ENCODE measurements at places on chromosomes 6 and 20.

DNA sequence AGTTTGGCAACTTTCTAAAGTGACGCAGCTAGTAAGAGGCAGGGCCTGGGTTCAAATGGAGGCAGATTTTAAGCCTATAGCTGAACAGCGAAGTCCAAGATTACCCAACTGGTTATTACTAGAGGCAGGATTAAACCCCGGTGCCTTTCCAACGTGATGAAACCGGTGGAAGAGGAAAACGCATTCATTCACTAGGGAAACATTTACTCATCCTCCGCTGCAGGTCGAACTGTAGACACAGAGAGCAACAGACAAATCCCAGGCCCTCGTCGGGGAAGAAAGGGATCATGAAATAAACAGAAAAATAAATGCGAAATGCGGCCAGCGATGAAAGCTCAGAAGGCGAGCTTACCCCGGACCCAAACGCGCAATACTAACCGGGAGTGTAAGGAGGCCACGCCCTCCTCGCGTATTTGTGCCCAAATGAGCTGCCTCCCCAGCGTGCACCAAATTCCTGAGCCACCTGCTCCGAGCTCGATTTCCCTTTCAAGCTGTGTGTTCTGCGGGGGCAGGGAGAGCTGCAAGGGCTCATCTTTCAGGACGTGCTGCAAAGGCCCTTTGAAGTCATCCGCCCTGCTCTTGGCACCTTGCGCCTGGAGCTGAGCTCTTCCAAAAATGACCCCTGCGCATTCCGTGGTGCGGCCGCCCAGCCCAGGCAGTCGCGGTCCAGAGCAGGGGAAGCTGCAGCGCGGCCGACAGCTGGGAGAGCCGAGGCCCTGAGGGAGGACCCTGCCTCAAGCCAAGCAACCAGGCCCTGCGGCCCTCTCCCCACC, 46.9 kb downstream of the PDYN start:
- DNase-seq, result no peak

DNA sequence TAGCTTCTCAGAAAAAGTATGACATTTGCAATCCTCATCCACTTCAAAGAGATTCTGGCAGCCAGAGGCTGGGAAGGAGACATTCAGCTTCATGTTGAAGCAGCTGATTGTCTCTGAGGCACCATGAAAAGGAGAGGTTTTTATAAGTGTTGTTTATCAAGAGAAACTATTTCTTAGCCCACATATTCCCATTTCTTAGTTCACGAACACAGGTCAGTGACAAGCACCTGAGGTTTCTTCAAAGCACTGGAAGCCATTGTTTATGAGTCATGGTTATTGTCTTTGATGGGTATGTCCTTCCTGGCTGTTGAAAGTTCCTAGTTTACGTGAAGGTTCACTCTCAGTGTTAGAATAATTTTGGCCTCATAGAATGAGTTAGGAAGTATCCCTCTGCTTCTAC, 3.0 kb upstream of the DDX43 start:
- DNase-seq, result no peak

DNA sequence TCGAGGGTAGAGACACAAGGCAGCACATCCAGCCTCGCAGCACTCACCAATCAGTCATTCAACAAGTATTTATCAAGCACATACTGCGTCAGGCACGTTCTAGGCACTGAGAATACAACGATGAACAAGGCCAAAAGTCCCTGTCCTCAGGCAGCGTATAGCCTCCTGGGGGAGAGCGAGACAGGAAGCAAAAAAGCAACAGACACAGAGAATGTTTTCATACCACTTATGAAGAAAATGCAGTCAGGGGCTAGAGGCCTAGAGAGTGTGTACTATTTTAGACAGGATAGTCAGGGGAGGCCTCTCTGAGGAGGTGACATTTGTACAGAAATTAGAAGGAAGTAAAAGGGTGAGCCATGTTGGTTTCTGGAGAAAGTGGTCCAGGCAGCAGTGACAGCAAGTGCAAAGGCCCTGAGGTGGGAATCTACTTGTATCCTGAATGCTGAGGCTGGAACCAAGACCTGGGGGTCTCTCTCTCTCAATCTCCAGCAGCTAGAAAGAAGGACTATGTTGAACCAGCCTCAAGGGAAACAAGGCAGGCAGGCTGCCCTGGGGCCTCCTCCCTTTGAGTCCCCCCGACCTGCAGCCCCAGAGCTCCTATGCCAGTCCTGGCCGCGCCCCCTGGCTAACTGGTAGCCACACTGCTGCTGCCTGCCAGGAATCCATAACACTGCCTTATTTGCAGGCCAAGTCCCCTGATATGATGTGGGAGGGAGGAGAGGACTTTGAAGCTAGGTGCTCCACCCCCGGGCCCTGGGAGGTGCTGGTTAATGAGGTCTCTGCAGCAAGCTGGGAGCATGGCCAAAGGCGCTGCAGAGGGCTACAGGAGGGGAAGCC, 151.2 kb downstream of the GRM4 start:
- no peak for DNase-seq

- DNase-seq, result no peak
Measured at GRCh38 chr20:18056174-18057100, 1.3 kb downstream of the OVOL2 start.

- DNase-seq, result no peak
Measured at GRCh38 chr20:51042657-51043247, 19.8 kb upstream of the KCNG1 start.

DNA sequence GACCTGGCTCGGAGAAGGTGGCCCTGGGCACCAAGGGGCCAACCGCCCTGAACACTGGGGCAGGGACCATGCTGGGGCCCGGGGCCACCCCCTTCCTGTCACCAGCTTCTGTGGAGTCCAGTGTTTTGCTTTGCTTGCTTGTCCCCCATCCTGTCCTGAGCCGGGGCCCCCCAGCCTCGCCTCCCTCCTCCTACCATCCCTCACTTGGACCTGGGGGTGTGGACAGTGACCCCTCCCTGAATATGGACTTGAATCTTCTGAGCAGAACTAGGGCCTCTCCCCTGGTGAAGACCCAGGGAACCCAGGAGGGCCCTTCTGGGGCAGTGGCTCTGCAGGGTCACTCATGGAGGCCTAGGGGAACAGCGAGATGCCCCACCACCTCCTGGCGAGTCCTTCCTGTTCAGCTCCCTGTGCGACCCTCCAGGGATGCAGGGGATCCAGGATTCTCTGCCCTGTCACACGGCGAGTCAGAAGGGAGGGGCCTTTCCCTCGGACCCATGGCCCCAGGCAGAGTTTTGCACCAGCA, 41.6 kb downstream of the VSTM2L start:
- no peak for DNase-seq

DNA sequence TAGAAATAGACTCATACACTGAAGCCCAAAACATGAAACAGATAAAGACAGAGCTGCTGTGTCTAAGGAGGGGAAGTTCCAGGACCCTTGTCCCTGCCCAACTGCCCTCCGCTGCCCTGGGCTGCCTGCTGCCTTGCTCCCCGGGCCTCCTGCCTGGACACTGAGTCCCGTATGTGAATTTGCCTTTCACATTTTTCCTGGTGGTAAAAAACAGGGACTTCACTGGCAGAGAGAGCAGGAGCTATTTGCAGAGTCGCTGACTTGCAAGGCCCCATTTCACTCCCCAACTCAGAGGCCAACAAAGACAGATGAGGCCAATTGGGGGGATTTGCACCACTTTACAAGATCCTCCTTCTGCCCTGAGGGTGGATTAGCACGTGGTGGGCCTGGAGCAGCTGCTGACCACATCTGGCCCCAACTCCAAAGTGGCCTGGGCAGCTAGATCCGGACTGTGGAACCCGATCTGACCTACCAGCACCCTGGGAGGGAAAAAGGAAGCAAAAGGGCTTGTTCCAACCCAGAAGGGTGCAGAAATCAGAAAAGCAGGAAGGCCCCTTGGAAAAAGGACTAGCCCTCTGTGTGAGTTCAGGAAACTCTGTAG, 61.4 kb downstream of the NOL4L start:
- no peak for DNase-seq

- DNase-seq, result no peak
Measured at GRCh38 chr6:91877994-91878393, 1291.1 kb upstream of the MAP3K7 start.

DNA sequence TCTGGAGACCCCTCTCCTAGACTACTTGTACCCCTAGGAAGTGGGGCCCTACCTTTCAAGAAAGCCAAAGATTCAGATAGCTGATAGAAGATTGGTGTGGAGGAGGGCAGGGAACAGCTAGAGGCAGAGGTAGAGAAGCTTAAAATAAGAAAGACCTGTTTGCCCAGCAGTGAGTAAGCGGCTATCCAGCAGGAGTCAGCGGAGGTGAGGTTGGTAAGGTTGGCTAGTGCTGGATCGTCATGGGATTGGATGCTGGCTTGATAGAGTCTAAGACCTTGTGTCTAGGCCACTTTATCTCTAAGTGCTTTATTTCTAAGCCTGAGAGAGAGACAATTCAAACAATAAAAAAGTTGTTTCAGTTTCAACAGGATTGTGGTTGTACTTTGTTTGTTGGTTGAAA, 19.1 kb downstream of the ANKS1A start:
- DNase-seq, result no peak

DNA sequence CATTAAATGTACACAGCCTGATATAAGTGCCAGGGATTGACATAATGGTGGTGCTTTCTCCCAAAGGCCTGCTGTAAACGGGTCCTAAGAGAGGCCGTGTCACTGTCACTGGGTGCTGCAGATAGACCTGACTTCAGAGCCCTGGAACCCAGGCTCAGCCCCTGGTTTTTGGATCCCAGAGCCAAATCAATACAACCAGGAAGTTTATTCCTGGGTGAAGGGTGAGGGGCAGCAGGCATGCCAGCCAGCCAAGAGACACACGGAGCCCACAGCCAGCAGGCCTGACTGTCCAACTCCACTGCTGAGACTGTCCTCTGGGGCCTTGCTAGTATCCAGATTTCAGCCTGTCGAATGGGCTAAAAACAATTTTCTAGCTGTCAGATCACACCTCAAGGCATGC, 12.8 kb upstream of the ARMC12 start:
- DNase-seq, result no peak

DNA sequence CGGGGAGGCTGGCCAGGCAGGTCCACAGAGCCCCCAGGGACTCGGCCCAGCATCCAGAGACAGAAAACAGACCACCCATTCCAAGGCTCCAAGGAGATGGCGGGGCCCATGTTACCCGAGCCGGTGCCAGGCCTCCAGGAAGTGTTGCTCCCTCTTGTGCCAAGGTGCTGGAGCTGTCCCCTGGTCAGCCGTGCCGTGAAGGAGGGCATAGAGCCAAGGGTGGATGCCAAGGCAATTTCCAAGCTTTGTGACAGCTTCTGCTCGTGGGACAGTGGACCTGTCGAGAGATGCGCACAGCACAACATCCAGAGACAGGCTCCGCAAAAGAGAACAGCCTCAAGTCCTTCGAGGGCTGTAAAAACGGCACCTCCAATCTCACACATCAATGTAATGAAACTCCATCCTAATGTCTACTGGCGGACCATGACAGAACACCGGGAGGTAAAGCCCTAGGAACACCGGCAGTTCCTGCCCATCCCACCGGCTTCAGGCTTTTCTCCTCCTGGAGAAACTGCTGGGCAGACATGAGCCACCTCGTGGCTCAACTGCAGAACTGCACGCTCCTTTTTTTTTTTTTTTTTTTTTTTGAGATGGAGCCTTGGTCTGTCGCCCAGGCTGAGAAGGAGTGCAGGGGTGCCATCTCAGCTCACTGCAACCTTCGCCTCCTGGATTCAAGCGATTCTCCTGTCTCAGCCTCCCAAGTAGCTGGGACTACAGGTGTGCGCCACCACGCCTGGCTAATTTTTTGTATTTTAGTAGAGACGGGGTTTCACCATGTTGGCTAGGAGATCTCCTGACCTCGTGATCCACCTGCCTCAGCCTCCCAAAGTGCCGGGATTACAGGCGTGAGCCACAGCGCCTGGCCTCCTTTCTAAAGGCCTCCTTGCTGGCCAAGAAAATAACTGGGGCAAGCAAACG, 30.9 kb upstream of the AVP start:
- peak; percentile 73 for DNase-seq

- DNase-seq, result no peak
Measured at GRCh38 chr6:84707171-84707570, 57.2 kb downstream of the TBX18 start.

DNA sequence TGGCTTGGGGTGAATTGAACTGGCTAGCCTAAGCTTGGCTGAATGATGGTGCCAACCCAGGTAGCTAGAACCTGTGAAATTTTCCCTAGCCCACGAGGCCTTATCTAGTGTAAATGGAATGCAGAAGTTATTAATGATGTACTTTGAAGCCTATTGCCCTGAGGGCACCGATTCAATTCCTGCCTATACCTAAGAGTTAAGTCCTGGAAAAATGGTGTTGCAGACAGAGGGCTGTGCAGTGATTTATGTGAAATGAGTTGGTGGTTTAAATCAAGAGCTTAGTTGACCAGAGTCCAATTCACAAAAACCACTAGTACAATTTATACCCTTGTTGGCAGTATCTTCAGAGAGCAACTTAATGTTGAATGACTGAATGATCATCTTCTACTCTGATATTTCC, 373.8 kb upstream of the JAG1 start:
- DNase-seq, result peak; percentile 68

- no peak for DNase-seq
Measured at GRCh38 chr6:116385459-116385802, 14.7 kb downstream of the DSE start.

GRCh38 chr6:124294574-124295200, 491.0 kb downstream of the NKAIN2 start:
- no peak for DNase-seq

- no peak for DNase-seq
Measured at GRCh38 chr6:35178012-35178411, 35.7 kb upstream of the SCUBE3 start.

GRCh38 chr6:14231071-14231483, 113.5 kb downstream of the CD83 start:
- no peak for DNase-seq

- no peak for DNase-seq
Measured at GRCh38 chr6:144131248-144131709, 19.0 kb upstream of the STX11 start.

DNA sequence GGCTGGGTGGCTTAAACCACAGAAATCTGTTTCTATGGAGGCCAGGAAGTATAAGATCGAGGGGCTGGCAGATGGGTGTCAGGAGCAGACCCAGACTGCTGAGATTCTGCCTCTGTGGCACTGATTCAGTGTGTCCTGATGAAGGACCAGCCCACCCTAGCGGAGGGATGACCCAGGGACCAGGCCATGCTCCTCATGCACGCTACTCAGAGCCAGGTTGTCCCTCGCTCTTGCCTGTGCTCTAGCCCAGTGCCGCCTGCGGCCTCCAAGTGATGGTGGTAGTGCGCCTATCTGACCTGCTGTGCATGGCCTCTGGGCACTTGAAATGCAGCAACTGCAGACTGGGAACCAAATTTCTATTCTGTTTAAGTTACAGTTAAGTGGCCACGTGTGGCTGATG, 13.1 kb upstream of the APMAP start:
- DNase-seq, result no peak
